HL-60 (cell line): ENCODE measurements at places on chromosomes 12 and 14.

DNA sequence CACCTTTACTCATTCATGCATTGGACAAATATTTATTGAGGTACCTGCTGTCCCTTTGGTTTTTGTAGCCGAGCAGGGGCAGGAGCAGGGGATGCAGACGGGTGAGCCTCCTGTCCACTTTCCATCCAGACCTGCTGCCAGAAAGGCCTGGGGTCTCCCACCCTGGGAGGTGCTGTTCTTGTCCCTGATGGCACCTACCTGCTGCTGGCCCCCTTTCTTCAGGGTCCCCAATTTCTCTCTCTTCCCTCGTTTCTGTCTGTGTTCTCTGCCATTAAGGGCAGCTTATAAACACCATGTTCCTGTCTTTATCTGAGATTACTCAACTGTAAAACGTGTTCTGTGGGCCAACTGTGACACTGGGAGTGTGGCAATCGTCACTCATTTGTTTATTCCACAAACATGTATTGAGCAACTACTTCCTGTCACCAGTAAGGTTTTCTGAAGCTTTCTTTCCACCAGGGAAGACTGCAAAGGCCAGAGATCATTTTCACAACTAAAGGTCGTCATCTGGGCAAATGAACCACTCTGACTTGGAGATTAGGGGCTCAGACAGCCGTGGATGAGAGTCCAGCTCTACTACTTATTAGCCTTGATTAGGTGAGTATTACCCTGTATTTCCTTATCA, at the start of gene HAL:
TSS of gene HAL (minus strand) at position 311 of the 625 bp plus-strand sequence. CDS start 434 bp downstream, outside the sequence.
- peak; percentile 90 for DNase-seq

- DNase-seq, result no peak
These were observed 13.9 kb upstream of the DNAH10 start for GRCh38 chr12:123748161-123748560.

GRCh38 chr12:126507231-126507630, 1442.0 kb downstream of the AACS start:
- no peak for DNase-seq

GRCh38 chr12:42468341-42468821, 121.2 kb downstream of the PRICKLE1 start:
- DNase-seq, result peak; percentile 25

- DNase-seq, result no peak
These were observed 151.6 kb upstream of the PLEKHG7 start for GRCh38 chr12:92551210-92551609.

DNA sequence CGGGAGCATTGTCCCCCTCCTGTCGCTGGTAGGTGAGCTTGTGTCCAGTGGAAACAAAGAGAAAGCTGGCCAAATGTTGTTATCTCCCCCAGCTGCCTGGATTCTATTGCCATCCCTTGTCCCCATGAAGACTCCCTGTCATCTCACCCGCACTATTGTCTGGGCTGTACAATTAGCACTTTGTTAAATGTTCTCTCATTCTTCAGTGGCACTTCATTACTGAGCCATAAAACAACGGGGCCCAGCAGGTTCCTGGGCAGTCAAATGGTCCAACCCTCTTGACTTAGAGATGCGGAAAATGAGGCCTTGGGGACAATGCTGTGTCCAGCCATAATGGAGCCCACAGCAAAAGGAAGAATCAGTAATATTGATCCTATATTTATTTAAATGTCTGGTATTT, 13.2 kb upstream of the COL2A1 start:
- DNase-seq, result no peak

- DNase-seq, result no peak
These were observed 150.6 kb upstream of the AEBP2 start for GRCh38 chr12:19288603-19289244.

DNA sequence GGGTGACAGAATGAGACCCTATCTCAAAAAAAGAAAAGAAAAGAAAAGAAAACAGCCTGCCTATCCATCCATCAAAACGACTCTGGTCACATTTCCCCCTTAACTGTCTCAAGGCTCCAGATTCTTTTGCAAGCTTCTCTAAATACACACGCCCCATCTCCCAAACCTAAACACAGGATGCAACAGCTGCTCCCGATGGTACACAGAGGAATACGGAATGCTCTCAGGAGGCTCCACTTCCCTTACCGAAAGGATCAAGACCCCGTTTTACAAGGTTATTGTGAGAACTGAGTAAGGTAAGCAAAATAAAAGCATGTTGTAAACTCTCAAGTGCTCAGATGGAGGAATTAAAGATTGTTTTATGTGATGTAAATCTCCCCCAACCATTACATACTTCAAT, 62.3 kb downstream of the NT5DC3 start:
- DNase-seq, result no peak

GRCh38 chr12:132099739-132100138, 44.4 kb downstream of the DDX51 start:
- no peak for DNase-seq

DNA sequence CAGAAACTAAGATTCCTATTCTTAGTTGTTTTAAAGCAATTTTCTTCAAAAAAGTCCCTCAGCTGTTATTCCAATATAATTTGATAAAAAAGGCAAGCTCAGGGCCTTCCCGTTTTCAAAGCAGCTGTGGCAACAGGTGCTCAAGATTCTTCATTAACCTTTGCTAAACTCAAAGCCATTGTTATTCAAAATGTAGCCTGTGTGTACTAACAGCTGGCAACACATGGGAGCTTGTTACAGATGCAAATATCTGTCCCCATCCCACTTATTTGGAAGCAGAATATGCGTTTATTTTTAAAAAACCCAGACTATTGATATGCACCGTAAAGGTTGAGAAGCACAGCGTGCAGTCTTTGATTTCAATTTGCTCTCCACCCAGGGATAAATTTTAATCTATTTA, 210.4 kb upstream of the SYT10 start:
- no peak for DNase-seq

GRCh38 chr12:127559349-127560040, 707.5 kb upstream of the TMEM132C start:
- peak; percentile 19 for DNase-seq

GRCh38 chr12:56243731-56244181, 13.9 kb downstream of the SLC39A5 start:
- no peak for DNase-seq

DNA sequence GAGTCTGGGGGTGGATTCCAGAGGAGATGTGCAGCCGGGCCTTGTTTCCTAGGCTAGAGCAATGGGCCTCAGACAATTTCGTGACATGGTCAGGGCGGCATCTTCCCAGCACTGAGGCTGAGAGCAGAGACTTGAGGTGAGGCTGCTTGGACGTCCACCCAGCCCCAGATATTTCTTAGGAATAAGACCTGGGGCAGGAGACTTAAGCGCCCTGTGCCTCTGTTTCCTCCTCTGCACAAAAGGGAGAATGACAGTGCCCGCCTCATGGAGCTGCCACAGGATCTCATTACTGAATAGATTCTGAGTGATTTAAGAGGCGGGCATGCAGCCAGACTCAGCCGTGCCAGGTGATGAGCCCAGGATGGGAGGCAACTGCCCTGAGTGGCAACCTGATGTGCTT, 297.9 kb upstream of the SFSWAP start:
- no peak for DNase-seq

- no peak for DNase-seq
These were observed 75.1 kb downstream of the IRF2BPL start for GRCh38 chr14:76953311-76953945.

DNA sequence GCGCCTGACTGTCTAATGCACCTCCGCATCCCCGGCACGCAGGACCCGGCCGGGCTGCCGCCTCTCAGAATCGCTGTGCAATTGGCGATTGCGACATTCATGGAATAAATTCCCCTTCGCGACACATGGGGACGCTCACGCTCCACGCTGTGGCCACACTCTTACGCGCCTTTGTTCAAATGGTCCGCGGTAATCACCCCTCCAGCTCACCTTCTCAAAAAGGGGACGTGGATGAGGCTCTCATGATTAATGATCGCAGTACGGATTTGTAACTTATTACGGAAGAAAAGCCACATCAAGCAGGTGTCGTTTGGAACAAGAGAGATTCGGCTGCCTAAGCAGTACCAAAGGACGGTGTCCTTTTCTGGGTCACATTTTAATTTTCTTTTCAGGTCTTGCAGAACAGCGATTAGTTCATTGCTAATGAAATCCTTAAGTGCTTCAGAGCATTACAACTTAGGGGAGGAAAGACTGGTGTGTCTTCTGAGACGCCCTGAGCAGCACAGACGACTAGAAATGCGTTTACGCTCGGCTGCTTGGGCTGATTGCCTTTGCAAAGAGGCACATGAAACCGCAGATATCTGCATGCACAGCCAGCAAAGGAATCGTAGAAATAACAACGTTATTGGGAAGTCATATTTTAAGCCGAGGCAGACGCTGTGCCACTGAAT, 37.3 kb upstream of the ADGRD1 start:
- peak; percentile 61 for DNase-seq

GRCh38 chr12:31603546-31604009, 12.6 kb upstream of the DENND5B start:
- DNase-seq, result no peak

- no peak for DNase-seq
These were observed 276.4 kb downstream of the DPF3 start for GRCh38 chr14:72617391-72618031.

DNA sequence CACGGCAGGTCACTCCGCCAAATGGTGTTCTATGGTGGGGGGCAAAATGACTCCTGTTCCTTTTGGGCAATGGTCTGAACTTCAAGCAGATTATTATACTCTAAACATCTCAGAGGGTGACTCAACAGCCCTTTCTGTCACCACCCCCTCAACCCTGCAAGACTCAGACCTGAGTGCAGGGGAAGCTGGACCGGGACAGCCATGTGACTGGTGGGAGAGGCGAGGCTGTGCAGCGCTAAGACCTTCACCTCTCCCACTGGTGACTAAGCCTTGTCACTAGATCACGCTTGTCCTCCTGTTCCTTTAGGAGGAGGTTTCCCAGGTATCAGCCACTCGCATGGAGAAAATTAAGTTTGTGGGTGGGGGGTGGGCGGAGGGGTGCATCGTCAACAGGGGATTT, 67.1 kb upstream of the CCND2 start:
- DNase-seq, result no peak

DNA sequence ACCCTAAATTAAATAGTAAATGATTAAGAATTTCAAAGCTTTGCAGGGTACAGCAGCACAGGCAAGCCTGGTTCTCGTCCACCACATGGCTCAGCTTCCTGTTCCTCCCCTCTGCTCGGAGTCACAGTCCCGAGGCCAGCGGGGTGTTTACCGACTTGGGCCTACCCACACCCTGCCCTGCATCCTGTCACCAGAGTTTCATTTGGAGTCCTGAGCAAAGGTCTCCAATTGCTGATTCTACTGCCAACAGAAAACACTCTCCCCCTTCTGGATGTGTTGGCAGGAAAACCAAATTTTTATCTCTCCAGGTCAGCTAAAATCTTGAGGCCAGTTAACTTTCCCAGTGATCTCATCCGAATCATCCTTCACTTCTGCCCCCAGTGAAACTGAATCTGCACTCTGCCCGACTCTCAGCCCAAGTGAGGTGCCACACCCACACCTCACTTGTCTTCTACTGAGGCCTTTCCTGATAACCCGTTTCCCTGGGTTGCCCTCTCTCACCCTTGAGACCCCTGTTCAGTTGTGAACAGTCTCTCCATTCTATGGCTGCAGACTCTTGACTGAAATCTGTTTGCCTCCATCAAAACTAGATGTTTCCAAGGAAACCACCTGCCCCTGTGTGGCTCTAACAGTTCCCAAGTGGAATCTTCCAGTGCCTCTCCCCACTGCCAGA, 71.2 kb downstream of the VCPKMT start:
- no peak for DNase-seq

GRCh38 chr14:81691931-81692330, 158.3 kb upstream of the SEL1L start:
- no peak for DNase-seq

- no peak for DNase-seq
These were observed 272.9 kb downstream of the NUAK1 start for GRCh38 chr12:105865886-105866285.

- DNase-seq, result no peak
These were observed 130.4 kb downstream of the PAWR start for GRCh38 chr12:79560225-79560889.

- DNase-seq, result no peak
These were observed 188.7 kb downstream of the KITLG start for GRCh38 chr12:88391556-88391955.

DNA sequence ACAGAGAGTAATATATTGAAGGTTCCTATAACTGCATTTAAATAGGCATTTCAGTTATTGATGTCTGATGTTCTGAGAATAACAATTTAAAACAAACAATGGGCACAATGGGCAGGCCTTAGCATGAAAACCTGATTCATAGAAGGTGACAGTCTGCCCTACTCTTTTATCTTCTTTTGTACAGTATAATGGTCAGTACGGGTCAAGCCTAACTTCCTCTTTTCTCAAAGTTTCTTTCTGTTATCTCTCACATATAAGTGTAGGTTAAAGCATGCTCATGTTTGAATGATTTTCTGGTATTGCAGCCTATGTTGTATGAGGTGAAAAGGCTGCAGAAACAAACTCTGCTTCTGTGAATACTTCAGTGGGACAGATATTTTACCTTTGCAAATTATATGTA, 14.2 kb downstream of the FKBP3 start:
- DNase-seq, result no peak

GRCh38 chr12:15435597-15435996, 113.3 kb downstream of the PTPRO start:
- no peak for DNase-seq

DNA sequence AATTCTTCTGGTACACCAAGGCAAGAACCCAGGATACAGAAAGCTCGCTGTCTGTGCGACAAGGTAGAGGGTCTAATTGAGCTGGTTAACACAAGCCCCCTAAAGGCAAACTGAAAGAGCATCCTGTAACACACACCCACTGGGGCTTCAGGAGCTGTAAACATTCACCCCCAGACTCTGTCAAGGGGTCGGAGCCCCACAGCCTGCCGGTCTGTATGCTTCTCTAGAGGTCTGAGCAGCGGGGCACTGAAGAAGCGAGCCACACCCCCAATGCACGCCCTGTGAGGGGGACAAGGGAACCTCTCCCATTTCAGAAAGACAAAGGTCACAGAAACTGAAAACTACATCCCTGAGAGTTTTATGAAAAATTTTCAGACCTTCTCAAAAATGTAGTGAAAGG, 1.3 kb upstream of the IPO8 start:
- DNase-seq, result no peak

DNA sequence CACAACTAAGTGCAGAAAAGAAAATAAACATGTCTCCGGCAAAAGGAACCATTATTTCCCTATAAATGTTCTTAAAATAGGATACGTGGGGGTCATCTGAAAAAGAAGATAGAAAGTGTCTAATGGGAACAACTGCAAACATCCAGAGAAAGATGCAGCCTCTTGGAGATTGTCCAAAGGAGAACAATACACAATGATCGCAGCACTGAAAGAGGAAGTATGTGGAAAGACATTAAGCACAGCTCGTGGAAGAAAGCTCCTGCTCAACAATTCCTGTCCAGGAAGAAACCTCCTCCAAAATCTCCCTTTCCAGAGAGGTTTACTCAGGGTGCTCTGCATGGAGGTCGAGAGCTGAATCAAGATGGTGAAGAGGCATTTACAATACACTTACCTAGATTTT, 2.5 kb upstream of the LALBA start:
- no peak for DNase-seq

DNA sequence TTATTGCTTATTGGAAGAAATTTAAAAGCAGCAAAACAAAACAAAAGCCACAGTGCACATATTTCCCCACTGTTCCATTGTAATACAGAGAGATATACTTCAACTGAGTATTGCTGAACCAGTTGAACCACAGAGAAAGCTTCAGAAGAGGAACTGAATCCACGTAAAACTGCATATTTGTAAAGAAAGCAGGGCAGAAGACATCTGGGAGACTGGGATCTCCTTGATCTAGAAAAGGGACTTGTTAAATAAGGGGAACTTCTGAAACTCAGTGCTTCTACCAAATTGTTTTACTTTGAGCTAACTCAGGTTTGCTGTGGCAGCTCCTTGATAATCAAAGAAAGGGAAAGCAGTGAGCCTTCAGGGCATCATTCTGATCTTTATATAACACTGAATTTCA, 411.1 kb upstream of the MDGA2 start:
- no peak for DNase-seq

GRCh38 chr14:70538087-70538486, 3.3 kb upstream of the ADAM20 start:
- DNase-seq, result no peak
